Lower lobe of right lung (tissue), 2 donors: ENCODE measurements at places on chromosomes 16 and 17. TPM values are rescaled to one million over a fixed set of nuclear protein-coding genes. Genes with fewer than 3 reads are reported as not detected.

DNA sequence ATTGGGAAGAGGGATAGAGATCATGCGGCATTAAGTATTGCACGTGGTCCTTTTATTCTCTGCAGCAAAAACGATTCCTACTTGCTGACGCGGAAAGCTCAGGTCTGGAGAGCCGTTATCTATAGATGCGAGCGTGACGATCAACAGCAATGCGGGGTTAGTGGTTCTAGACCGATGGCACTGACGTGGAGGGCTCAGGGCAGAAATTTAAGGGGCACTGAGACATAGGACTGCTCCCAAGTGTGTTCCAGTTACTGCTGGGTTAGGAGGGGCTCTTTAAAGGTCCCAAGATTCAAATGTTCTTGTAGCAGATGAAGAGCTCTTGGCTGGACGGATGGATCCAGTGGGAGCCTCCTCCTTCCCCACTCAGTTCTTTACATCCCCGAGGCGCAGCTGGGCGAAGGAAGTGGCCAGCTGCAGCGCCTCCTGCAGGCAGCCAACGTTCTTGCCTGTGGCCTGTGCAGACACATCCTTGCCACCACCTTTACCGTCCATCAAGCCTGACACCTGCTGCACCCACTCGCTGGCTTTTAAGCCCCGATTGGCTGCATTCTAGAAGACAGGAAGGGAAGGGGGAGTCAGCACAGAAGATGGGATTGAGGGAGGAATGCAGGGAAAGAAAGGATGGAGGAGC, 732 bp upstream of the EXOSC6 start:
- DNase-seq, result no peak

DNA sequence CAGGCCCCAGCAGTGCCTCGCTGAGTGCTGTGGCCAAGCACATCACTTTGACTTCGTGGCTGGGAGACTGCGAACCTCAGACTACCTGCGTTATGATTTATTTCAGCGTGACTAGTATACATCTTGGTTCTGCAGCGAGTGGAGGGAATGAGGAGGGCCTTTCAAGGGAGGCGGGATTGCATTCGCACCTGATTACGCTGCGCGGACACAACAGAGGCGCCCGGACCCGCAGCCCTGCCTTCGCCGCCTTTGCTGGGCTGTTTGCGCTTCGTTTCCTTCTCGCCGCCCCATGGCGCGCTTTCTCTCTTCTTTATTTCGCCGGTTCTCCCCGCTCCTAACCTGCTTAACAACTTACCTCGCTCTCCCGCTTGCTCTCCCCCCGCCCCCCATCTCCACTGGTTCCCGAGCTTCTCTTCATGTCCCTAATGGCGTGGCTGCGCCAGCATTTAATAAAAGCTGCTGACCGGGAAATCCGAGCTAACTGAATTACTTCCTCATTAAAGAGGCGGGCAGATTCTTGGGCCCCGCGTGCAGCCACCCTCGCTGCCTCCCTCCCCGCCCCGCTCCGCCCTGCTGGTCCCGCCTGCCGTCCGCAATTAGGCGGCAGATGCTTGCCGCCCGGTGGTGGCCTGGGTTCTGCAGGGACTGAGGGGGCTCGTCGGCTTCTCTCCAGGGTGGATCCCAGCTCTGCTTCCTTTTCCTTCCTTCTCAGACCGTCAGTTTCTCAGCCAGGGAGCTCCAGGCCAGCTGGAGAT, 257.6 kb upstream of the SDK2 start:
- peak; percentile 76 for DNase-seq

DNA sequence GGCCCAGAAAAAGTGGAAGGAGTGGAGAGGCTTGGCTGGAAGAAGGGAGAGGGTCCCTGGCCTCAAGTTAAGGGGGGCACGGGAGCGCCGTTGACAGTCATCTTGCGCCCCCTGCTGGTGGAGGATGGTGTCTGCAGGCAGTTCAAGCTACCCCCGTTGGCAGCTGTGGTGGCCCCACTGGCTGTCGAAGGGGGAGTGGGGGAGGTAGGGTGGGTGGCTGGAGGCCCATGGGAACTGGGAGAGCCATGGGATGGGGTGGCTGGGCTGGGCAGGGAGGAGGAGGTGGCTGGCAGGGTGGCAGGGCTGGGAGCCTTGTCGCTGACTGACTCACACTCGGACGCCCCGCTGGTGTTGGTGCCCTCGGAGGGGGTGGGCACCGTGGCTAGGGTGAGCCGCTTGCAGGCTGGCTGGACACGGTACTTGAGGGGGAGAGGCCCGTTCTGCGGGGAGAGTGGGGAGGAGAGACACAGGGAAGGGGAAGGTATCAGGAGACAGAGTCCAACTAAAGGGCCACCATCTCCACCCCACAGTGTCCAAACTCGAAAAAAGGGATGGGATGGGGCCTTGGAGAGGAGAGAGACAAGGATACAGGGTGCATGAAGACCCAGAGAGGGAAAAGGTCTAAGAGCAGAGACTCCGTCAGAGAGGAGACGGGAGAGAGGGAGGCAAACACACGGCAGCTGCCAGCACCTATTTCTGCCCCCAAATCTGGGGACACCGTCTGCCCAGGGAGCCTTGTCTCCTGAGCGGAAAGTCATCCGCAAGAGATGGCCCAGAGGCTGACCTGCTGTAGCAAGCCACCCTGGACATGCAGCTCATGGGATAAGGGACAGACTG, 5.2 kb downstream of the CISD3 start:
- DNase-seq, result peak; percentile 74

DNA sequence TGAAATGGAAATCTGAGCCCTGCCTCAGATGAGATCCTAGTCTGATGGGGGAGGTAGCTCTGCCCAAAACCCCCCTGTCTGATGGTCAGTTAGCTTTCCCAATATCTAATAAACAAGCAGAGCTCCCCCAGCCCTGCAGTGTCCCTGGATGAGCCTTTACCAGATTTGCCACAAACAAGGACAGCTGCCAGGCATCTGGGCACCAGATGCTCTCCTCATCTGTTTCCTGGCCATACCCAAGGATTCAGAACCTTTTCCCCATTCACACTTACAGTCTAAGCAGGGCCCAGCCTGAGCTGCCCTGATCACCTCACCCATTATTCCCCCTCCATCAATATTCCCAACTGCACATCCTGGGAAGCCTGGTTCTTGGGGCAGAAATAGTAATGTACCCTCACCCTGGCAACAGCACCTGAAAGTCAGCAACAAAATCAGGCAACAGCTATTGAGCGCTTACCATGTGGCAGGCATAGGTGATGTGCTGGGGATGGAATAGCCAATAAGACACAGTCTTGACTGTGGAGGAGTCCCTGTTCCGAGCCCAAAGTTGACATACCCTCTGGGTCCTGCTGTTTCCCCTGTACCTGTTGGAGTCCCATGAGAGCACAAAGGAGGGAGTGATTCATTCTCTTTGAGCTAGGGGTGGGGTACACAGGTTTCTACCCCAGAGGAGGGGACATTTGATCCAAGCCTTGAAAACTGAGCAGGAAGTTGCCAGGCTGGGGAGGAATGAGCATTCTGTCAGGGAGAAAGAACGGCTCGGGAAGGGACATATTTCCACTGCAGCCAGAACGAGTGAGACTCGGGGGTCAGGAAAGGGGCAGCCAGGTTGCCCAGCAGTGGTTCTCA, 147.4 kb downstream of the TMEM132E start:
- DNase-seq, result no peak

- no peak for DNase-seq
Measured at GRCh38 chr17:48754500-48755261, 26.1 kb upstream of the HOXB13 start.

DNA sequence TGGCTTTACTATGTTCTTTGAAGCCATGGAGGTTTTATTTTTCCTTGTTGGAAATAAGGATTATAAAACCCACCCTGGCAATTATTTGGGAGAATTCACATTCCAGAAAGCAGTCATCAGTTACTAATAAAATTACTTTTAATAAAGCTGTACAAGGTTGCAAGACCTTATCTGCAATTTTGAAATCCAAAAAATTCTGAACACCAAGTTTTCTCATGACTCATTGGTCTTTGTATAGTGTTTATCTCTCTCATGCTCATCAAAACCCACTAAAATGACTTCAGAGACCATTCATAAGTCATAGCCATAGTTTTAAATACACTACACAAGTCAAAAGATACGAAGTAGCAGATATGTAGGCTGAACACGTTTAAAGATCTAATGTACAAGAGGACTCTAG, 6.0 kb upstream of the KRT38 start:
- DNase-seq, result no peak

DNA sequence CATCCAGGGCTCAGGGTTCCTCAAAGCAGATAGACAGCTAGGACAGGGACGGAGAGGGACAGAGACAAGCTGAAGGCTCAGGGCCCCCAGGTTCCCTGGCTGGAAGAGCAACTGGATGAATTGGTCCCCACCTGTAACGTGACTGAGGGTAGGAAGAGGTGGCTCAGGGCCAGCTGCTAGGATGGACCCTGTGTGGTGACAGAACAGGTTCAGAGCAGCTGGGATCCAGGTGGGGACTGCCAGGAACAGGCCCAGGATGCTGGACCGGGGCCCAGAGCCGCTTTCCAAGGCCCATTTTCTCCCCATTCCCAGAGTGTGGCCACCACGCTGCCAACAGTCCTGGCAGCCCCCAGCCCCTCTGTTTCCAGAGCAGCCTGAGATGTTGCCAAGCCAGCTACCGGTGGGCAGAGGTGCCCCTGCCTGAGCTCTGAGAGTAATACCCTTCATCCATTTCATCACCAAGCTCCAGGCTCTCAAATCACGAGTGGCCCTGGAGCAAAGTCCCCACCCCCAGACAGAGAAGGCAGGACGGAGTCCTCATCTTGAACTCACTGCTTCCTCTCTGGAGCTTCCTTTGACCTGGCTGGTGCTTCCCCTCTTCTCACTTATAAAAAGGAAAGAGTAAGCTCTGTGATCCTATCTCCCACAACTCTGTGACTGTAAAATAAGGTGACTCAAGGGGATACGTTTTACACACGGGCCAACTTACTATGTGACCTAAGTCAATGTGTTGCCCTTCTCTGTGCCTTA, 79.6 kb downstream of the TMEM132E start:
- DNase-seq, result no peak

DNA sequence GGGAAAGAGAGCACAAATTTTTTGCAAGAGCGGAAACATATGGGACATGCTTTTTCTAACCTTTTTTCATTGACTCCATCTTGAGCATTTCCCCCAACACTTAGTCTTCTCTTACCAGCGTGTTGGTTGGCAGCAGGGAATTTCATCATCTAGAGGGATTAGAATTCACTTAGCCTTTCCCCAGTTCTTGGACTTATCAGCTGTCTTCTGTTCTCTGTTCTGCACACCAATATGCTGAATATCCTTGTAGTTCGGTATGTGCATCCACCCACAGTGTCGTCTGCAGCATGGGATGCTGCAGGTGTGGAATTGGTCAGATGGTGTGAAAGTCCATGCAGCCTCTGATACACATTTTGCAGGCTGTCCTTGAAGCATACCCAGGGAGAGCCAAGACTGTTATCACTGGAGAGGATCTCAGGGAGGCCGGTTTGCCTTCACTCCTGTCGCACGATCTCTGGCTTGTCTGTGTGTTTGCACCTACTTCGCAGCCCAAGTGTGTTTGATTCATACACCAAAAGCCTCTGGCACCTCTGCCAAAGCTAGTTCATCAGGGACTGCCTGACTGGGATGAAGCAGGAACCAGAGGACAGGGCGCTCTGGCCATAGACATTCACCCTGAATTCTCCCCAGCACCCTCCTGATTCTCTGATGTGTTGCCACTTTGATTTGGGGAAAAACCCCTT, 93.3 kb downstream of the SOCS1 start:
- no peak for DNase-seq

GRCh38 chr16:2415085-2415484, 14.2 kb upstream of the CCNF start:
- DNase-seq, result no peak

- no peak for DNase-seq
Measured at GRCh38 chr17:9221147-9221921, 200.0 kb downstream of the NTN1 start.

DNA sequence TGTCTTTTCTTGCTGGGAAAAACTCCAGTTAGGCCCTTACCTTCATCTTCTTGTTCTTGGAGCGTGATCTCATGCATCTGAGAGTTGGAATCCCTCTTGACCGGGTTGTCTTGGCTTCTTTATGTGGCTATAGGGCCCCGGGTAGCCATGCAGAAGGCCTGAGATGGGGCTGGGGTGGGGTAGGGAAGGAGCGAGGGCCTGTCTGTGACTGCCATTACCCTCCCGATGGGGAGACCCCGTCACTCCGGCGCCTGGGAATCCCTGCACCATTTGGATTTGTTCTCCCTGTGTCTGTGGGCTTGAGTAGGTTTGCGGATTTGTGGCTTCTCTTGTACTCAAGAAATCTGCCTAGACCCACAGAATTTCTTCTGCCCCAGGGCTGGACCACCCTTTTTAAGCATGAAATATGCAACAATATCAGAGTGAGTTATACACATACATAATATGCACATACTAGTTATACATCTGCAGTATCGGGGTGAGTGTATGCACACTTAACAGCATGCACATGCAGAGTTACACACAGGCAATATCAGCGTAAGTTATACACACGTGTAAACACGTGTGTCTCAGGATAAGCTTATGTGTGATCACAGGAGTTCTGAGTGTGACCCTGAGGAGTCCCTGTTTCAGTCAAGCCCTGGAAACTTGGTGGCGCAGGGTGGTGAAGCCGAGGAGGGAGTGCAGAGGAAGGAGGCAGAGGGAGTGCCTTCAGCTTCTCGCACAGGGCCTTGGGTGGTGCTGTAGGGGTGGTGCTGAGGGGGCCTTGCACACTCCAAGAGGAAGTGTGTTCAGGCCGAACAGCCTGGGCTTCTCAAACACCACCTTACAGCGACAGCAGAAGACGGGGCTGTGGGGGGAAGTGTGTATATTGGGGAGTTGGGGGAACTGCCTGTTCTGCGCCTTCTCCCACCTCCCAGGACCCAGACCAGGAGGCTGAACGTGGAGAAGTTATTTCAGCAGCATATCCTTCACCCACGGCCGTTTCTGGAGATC, 18.5 kb downstream of the CCDC42 start:
- DNase-seq, result no peak

THRA gene
- total RNA-seq, result 50.1 TPM

CXCL16 gene
- total RNA-seq, result 249 TPM

ACSM3 gene
- 25.2 TPM for total RNA-seq

CHST5 gene
- 0.62 TPM for total RNA-seq

OR1A1 gene
- not detected for total RNA-seq

TNK1 gene
- 4.1 TPM for total RNA-seq

C16orf74 gene
- total RNA-seq, result 1.5 TPM
